AG20443 (cell line): ENCODE measurements at places on chromosomes 12 and 14.

- no peak for DNase-seq
Observed at GRCh38 chr12:77042833-77043232, 22.5 kb downstream of the E2F7 start.

GRCh38 chr12:33589576-33590114 lies 150.0 kb upstream of the SYT10 start:
- DNase-seq, result no peak

GRCh38 chr14:91396959-91397815 lies 20.4 kb downstream of the CCDC88C start:
- DNase-seq, result no peak

GRCh38 chr12:67103521-67103920 lies 165.6 kb upstream of the CAND1 start:
- DNase-seq, result no peak

- DNase-seq, result no peak
Observed at GRCh38 chr14:25696176-25696575, 646.2 kb upstream of the STXBP6 start.
